ENCODE measurements at places on chromosomes 2 and 18.
A peak's percentile ranks its signal among the peaks of the same experiment; 100 is the strongest.

DNA sequence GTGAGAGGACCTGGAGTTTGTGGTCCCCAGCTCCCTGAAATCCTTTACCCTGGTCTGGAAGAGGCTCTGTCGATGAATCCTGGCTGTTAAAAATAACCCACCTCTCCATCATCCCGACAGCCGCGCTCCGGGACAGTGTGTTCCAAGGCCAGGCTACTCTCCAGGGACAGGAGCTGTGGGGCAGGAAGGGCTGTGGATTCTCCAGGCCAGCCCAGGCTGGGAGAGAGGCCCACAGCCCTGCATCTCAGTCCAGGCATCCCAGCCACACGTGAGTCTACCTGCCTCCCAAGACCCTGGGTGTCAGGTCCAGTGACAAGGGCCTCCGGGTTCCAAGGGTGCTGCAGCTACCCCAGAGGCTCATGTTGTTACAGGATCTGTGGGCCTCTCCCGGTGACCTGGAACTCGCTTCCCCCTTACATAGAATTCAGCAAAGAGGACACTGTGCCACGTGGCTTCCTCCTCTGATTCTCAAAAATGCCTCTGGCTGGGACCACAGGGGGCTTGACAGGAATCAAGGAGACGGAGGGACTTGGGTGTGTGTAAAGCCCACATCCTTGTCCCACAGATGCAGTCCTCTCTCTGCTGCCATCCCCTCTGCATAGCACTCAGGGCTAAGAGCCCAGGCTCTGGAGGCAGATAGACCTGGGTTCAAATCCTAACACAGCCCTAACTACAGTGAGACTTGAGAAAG lies 17.3 kb downstream of the ADRA2B start:
- no peaks in the 10 kb centered on the region for H3K27me3 ChIP-seq
- no peak overlapping the region for H3K27ac ChIP-seq
- DNase-seq: no peak
- H3K4me3 ChIP-seq: no peak overlapping the region

DNA sequence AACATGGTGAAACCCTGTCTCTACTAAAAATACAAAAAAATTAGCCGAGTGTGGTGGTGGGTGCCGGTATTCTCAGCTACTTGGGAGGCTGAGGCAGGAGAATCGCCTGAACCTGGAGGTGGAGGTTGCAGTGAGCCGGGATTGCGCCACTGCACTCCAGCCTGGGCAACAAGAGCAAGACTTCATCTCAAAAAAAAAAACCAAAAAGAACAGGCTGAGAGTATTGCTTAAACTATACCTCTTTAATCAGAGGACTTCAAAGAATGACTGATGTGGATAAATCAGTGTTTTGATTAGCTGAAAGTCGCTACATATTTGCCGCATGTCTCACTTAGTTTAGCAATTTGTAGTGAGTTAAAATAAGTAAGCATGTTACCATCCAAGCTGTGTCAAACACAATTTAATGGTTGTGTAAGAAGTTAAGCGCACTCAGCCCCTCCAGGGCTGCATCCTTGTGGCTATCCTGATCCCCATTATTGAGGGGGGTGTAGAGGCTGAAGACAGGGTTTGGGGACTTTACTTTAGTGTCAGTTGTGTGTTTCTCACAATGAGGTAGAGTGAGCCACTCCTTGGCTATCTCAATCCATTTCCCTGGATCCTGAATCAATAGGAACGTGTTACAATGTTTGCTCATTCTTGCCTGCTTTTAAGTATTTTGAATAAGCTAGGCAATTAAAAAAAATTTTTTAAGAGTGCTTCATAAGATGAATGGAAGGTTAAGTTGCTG lies 11.0 kb upstream of the FARP2 start:
- no peak overlapping the region for H3K4me3 ChIP-seq
- no peaks in the 10 kb centered on the region for H3K27me3 ChIP-seq
- DNase-seq: no peak
- H3K27ac ChIP-seq: no peak overlapping the region

GRCh38 chr2:177165061-177165583 lies 47.5 kb upstream of the HNRNPA3 start:
- peak overlapping the region; percentile 71 for H3K27ac ChIP-seq
- no peaks in the 10 kb centered on the region for H3K27me3 ChIP-seq

GRCh38 chr2:33072614-33073013 lies 125.9 kb downstream of the LTBP1 start:
- peaks cover 7% of the 10 kb centered on the region for H3K4me1 ChIP-seq
- H3K27me3 ChIP-seq: no peaks in the 10 kb centered on the region
- DNase-seq: no peak

- no peak overlapping the region for H3K4me3 ChIP-seq
- no peaks in the 10 kb centered on the region for H3K4me1 ChIP-seq
- H3K27me3 ChIP-seq: no peaks in the 10 kb centered on the region
- no peaks in the 10 kb centered on the region for H3K36me3 ChIP-seq
Observed at GRCh38 chr2:163887182-163887581, 151.4 kb upstream of the FIGN start.

DNA sequence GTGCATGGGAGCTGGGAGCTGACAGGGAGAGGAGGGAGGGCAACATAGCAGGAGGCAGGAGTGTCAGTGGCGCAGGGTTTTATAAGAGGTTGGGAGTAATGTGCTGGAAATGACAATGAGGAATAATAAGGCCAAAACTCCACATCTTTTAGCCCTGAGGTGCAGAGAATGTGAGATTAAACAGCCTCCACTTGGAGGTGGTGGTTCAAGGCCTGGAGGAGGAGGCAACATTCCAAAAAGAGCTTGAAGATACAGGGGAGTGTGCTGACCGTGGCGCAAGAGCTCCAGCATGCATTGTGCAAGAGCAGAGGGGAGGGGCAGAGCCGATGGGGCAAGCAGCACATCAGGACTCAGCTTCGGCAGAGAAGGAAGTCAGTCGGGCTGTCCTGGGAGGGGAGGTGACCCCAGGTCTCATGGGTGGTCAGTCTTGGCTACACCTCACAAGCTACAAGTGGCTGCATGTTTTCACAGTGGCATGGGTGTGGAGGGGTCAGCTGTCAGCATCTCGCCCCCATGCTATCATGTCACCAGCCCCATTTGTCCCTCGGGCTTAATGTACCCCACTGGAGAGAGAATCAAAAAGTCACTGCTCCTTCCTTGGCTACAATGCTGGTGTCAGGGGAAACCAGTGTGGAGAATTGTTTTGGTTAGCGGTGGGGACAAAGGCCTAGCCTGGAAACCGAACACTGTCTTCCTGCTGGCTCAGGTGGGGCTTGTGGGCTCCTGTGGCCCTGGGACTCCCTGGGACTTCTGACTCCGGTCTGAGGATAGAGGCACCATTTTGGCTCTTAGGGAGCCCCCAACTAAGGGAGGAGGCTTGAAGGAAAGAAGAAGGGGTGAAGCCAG lies 208.0 kb downstream of the ZFP36L2 start:
- no peaks in the 10 kb centered on the region for H3K36me3 ChIP-seq
- no peaks in the 10 kb centered on the region for H3K27me3 ChIP-seq
- H3K27ac ChIP-seq: no peak overlapping the region
- H3K4me3 ChIP-seq: no peak overlapping the region
- peak; percentile 20 for DNase-seq

GRCh38 chr2:134141598-134142340 lies 112.1 kb upstream of the MGAT5 start:
- no peak for DNase-seq
- H3K4me3 ChIP-seq: no peak overlapping the region
- H3K36me3 ChIP-seq: no peaks in the 10 kb centered on the region
- no peak overlapping the region for H3K27ac ChIP-seq

- H3K36me3 ChIP-seq: no peaks in the 10 kb centered on the region
- peak overlapping the region; percentile 58 for H3K4me3 ChIP-seq
- DNase-seq: no peak
- H3K27me3 ChIP-seq: no peaks in the 10 kb centered on the region
Observed at GRCh38 chr18:70290482-70291294, 1.8 kb downstream of the SOCS6 start.

- H3K27me3 ChIP-seq: no peaks in the 10 kb centered on the region
- no peak overlapping the region for H3K4me3 ChIP-seq
- H3K4me1 ChIP-seq: no peaks in the 10 kb centered on the region
- no peak overlapping the region for H3K27ac ChIP-seq
- no peak for DNase-seq
- H3K36me3 ChIP-seq: peaks cover 77% of the 10 kb centered on the region
Observed at GRCh38 chr2:127719301-127720218, 18.3 kb downstream of the SFT2D3 start.

- peaks cover 19% of the 10 kb centered on the region for H3K27me3 ChIP-seq
- peak; percentile 63 for DNase-seq
- peak overlapping the region; percentile 93 for H3K4me3 ChIP-seq
- H3K4me1 ChIP-seq: peaks cover 14% of the 10 kb centered on the region
- H3K27ac ChIP-seq: peak overlapping the region; percentile 97
Observed at GRCh38 chr18:23585007-23585871, 1.1 kb downstream of the NPC1 start.

- H3K27me3 ChIP-seq: peaks cover 5% of the 10 kb centered on the region
- H3K4me3 ChIP-seq: no peak overlapping the region
- no peak for DNase-seq
- H3K4me1 ChIP-seq: peaks cover 10% of the 10 kb centered on the region
- no peaks in the 10 kb centered on the region for H3K36me3 ChIP-seq
Observed at GRCh38 chr2:61789807-61790602, 63.9 kb downstream of the FAM161A start.

- H3K36me3 ChIP-seq: no peaks in the 10 kb centered on the region
- no peaks in the 10 kb centered on the region for H3K4me1 ChIP-seq
- H3K4me3 ChIP-seq: no peak overlapping the region
- no peak overlapping the region for H3K27ac ChIP-seq
Observed at GRCh38 chr2:45812011-45812500, 160.6 kb downstream of the PRKCE start.

GRCh38 chr2:232889876-232890401 lies 19.9 kb downstream of the SNORC start:
- no peaks in the 10 kb centered on the region for H3K36me3 ChIP-seq
- no peak for DNase-seq
- H3K27me3 ChIP-seq: peaks cover 8% of the 10 kb centered on the region
- peaks cover 5% of the 10 kb centered on the region for H3K4me1 ChIP-seq
- no peak overlapping the region for H3K27ac ChIP-seq
